ENCODE measurements at places on chromosomes 5 and 9.

- no peak for DNase-seq
Measured at GRCh38 chr5:28748446-28748845, 1710.1 kb upstream of the CDH9 start.

DNA sequence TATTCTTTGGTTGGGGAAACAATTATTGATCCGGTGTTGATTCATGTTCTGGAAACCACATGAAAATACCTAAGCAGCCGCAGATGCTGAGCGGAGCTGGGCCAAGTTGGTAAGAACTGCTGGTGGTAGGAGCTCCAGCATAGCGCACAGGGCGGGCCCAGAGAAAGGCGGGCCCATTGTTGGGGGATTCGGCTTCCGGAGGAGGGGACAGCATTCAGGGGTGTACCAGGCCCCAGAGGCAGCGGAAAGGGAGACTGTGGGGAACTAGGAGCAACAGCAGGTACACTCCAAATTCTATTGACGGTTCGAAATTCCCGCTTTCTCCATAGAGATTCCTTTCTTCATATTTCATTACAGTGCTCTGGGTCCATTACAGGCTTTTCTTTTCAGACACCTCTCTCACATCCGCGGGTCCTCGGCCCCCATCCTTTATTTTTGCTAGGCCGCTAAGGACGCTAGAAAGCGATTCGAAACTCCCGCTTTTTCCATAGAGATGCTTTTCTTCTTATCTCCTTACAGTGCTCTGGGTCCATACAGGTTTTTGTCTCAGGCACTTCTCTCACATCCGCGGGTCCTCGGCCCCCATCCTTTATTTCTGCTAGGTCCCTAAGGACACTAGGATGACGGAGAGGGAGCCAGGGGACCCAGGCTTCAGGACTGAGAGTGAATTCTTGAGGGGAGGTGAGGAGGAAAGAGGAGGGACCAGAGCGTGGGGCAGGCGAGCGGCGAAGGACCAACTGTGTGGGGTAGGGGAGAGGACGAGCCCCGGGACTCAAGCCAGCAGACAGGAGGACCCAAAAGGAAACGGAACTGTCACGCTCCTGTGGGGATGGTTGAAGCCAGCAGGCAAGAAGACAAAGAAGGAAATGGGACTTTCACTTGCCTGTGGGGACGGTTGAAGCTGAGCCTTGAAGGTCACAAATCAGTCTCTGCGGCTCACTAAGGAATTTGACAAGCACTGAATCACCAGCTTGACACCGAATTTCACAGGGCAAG, at the start of gene CCDC152:
Gene CCDC152 (plus strand): TSS at position 213 of the 996 bp plus-strand sequence. CDS start 2,304 bp downstream, outside the sequence.
- no peak for DNase-seq

DNA sequence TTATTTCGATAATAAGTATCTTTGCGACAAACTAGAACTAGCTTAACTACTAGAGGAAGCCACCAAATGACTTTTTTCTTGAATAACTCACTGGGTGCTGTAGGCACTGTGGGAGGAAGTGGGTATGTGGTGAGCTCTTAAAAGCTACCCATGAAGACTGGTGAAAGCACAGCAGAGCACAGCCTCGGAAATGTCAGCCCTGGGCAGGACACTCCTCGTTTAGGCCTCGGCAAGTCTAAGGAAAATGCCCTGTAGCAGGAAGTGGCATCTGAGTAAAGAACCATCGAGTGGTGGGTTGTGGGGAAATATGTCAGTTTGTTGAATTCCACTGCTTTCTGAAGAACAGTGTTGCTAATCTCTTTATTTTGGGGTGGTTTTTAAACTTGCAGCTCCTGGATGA, 44.0 kb upstream of the NCS1 start:
- peak; percentile 50 for DNase-seq

DNA sequence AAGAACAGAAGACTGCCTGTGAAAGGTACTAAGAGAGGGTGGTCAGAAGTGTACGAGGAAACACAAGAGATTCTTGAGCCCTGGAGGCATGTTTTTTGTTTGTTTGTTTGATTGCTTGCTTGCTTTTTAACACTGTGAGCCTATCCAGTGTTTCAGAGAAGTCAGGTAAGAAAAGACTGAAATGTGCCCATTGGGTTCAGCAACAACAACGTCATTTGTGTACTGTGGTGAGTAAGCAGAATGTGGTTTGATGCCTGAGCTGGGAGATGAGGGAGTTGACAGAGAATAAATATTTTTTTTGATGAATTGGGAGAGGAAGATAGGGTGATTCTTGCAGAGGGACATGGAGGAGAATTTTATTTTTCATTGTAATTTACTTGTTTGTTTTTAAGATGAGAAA, 73.1 kb downstream of the RPS23 start:
- DNase-seq, result no peak

- DNase-seq, result no peak
Measured at GRCh38 chr5:172956228-172956627, 3.0 kb upstream of the RPL26L1 start.

- no peak for DNase-seq
Measured at GRCh38 chr9:92426501-92427145, 2.4 kb upstream of the OMD start.

GRCh38 chr5:67880511-67880805, 335.1 kb upstream of the PIK3R1 start:
- DNase-seq, result no peak

GRCh38 chr9:129836311-129837007, 1.2 kb downstream of the USP20 start:
- DNase-seq, result peak; percentile 58

GRCh38 chr5:41748631-41749030, 121.6 kb downstream of the OXCT1 start:
- DNase-seq, result no peak

DNA sequence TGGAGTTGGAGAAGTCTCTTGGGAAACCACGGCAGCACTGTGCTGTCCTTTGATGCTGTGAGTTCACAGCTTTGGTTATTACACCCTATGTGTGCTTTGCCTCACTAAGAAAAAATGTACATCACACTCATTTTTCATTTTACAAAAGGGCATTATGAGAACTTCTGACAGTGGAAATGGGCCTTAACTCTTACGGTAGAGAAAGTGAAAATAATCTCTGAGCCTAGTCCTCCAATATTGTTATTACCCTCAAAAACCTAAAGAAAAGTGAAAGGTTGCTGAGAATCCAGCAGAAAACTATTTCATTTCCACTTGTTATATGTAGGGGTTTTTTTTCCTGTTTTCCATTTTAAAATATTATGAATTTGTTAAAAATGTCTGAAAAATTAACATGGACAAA, 8.2 kb upstream of the OR13D1 start:
- DNase-seq, result no peak

DNA sequence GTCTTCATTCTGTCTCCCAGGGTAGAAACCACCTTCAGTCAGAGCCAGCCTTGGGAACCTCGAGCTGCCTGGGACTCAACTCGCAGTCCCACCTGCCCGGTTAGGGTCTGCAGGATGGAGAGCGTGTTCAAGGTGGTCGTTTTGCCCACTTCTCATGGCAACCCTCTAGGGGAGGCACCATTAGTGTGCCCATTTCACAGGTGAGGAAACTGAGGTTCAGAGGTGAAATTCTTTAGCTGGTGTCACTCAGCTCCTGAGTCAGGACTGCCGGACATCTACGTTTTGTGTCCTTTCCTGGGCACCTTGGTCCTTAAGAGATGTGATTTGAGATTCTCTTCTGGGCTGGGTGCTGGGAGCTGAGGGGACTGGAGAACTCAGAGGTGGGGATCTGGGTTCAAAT, 30.0 kb downstream of the DAB2IP start:
- no peak for DNase-seq

- DNase-seq, result no peak
Measured at GRCh38 chr9:112396416-112396815, 16.5 kb downstream of the HSDL2 start.

DNA sequence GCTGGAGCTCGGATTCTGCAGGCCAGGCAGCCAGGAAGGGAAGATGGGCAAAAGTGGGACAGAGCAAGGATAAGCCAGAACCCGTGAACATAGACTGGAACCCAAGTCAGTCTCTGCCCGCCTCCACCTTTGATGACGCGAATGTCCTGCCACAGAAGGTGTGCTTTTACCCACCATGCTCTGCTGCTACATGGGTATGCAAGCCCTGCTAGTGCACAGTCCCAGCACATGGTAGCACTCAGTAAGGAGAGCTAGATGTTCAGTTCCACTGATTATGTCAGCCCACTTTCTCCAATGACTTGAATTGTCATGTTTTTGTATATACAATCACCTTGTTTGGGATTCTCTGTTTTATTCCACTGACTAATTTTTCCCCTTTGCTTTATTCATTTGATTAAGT, 11.4 kb upstream of the CD72 start:
- no peak for DNase-seq

DNA sequence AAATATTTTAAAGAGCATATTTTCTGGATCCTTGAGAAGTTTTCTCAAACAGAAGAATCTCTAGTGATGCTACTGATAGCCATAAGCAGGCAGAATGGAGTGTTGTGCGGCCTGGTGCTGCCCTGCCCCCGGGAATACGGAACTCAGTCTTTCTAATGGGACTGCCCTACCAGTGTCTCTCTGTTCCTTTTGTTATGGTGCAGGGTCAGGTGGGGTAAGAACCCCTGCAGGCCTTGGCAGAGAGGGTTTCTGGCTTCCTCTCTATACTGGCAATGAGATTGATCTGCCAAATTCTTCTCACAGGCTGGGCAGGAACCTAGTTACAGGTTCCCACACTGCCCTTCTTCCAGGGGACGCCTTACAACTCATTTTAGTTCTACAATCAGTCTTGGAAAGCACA, 2.6 kb downstream of the IL5 start:
- no peak for DNase-seq

Data from GDM1 (cell line).